ENCODE measurements at places on chromosomes 5 and 9.

DNA sequence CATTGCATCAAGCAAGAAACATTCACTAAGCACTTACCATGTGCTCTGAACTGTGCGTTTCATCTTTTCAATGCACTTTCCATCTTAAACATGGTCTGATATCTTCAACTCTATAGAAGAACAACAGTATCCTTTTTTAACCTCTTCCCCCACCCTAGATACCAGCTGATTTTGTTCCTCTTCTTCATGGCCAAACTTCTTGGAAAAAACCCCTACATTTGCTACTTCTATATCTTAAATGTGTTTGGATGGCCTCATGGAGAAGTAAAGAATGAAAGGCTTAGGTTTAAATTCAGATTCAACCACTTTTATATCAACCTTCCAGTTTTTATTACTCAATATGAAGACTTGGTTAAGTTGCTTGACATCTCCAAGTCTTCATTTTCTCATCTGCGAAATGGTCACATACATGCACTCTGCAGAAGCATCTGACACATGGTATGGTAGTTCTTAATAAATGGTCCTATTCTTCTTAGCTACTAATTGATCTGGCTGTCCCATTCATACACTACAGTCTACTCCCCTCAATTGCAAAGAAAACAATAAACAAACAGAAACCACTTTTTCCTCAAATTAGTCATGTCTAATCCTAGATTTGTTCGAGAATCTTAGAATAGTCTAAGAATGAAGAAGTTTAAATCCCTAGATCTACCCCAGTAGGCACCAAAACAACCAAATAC lies 59.4 kb downstream of the FYB1 start:
- no peak for DNase-seq

GRCh38 chr5:25516141-25516540 lies 871.4 kb upstream of the CDH10 start:
- no peak for DNase-seq

- DNase-seq: no peak
Measured at GRCh38 chr9:4855841-4856240, 63.1 kb downstream of the RCL1 start.

GRCh38 chr5:107578051-107578635 lies 92.6 kb downstream of the EFNA5 start:
- no peak for DNase-seq

DNA sequence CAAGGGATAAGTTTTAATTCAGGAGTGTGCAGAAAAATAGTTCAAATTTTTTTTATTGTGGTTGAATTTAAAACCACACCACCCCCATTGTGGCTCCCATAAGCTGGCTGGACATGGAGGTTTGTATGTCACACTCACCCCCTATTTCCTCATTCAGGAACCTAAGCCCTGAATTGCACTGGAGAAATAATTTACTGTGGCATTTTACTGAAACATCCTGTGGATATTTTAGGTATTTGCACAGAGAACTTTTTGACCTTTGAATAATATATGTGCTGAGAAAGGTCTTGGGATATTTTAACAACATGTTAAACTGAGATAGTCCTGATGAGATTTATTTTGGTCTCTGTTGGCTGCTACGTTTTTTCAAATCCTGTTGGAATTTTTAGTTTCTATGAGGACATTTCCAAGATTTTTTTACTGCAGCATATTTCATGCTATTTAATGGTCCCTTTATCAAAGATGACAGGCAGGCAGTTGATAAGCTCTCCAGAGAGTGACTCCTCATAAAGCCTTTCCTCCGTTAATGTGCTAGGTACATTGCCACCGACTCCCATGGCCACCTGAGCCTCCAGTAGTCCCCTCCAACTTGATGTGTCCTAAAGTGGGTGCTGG lies 51.2 kb upstream of the PALM2AKAP2 start:
- no peak for DNase-seq

GRCh38 chr9:90974016-90974415 lies 172.4 kb downstream of the SYK start:
- DNase-seq: no peak

DNA sequence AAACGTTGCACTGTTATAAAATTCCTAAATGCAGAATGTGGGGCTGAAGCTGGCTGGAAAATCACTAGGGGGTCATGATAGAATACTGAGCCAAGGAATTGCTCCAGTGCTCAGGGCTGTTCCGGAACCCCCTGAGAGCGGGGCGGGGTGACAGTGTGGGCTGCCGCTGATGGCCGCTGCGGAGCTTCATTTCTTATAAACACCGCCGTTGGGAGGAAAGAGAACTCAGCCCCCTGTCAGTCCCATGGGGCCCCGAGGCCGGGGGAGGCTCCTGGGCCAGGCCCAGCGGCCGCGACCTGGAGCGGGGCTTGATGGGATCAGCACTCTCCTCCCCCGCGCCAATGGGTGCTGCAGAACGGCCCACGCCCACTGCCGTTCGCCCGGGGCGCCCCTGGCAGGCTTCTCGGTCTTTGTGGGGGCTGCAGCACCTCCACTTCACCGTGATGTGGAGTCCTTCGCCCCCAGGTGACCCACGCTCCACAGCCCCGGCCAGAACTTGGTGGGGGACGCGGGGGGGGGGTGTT lies 5.2 kb upstream of the IRF1 start:
- DNase-seq: peak; percentile 91

GRCh38 chr9:79573412-79573923 lies 1.7 kb downstream of the TLE4 start:
- DNase-seq: no peak

GRCh38 chr5:121987052-121987684 lies 25.4 kb downstream of the SRFBP1 start:
- no peak for DNase-seq

GRCh38 chr9:80811003-80811402 lies 878.3 kb downstream of the TLE1 start:
- DNase-seq: no peak

DNA sequence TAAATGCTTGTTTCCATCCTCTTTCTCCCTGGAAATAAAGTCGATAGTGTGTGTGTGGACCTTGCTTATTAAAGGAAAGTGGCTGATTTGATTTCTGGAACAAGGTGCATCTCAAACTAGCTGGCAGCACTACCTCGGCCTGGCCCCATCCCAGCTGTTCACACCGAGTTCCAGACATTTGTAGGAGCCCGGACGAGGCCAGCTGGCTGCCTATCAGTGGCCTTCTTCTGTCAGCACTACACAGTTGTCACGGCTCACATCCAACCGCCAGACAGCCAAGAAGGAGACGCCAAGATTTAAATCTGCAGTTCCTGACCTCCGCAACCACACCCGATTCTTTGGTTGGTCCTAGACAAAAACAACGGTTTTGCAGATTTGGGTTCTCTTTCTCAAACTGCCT lies 63.6 kb downstream of the PALM2AKAP2 start:
- DNase-seq: no peak

GRCh38 chr9:3887221-3887653 lies 361.4 kb upstream of the RFX3 start:
- no peak for DNase-seq

DNA sequence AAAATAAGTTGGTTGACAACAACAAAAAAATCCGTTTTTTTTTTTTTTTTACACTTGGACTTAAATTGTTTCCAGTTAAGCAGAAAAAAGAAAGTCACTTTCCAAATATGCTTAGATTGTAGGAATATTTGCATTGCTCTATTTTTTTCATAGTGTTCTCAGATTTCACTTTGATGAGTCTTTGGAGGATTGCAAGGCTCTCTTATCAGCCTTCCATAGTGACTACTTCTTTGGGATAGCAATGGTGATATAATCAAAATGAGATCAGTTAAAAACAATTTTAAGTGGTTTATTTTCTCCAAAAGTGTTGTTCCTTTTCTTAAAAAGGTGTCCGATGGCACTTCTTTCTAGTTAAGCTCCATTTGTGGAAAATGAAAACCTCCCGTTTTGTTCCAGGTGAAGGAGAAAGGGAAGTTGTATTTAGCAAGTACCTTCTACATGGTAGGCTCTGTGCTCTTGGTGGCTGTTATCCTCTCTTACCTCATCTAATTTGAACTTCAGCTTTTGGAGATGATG lies 3.9 kb downstream of the RASGRF2 start:
- DNase-seq: no peak

- DNase-seq: no peak
Measured at GRCh38 chr5:31962351-31962751, 211.8 kb downstream of the GOLPH3 start.

- no peak for DNase-seq
Measured at GRCh38 chr9:134061019-134061687, 6.7 kb downstream of the BRD3 start.

DNA sequence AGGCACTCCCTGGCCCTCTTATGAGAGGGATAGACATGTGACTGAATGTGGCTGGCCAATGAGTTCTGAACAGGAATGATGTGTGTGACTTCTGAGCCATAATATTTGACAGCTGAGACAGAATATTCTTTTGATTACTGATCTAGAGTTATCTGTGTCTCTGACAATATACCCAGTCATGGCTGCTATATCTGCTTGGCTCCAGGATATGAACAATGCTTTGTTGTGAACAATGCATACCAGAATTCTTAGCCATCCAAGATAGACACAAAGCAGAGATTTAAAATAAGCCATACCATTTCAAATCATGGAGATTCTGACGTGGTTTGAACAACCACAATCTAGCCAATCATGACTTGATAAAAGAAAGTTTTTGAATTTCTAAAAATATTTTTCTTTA lies 840.3 kb upstream of the SEMA6A start:
- DNase-seq: no peak

GRCh38 chr9:18477121-18477660 lies 3.2 kb downstream of the ADAMTSL1 start:
- no peak for DNase-seq

GRCh38 chr5:116939641-116940040 lies 365.0 kb upstream of the SEMA6A start:
- no peak for DNase-seq

- DNase-seq: no peak
Measured at GRCh38 chr5:128516978-128517377, 21.1 kb downstream of the FBN2 start.

GRCh38 chr5:124920909-124921666 lies 174.6 kb upstream of the ZNF608 start:
- DNase-seq: no peak

GRCh38 chr5:126640866-126641265 lies 40.1 kb downstream of the PHAX start:
- no peak for DNase-seq

- DNase-seq: no peak
Measured at GRCh38 chr5:135010502-135011354, 23.3 kb downstream of the PITX1 start.

DNA sequence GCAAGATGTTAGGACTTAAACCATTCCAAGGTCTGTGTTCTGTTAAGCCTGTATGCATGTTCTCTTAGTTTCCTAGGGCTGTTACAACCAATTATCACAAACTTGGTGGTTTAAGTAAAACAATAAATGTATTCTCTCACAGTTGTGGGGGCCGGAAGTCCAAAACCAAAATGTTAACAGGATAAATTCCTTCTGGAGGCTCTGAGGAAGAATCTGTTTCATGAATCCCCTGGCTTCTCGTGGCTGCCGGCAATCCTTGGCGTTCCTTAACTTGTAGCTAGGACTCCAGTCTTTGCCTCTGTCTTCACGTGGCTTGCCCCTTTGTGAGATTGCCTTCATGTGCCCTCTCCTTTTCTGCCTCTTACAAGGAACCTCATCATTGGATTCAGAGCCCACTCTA lies 30.4 kb downstream of the FEM1C start:
- no peak for DNase-seq

DNA sequence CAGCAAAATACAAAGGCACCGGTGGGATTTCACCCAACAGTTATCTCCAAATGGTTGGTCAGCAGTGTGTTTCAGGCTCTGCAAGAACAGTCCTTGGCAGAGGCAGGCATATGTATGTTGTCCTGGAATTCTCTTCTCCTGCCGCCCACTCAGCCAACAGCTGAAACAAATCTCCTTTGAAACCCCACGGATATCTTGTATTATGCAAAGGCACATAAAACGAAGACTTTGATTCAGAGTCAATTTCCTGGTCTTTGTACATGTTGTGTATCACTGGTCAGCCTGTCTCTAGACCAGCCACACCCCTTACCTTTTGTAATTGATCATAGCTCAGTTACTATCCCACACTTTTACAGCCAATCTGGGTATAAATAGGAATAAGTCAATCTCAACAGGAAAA lies 29.2 kb downstream of the FREM1 start:
- DNase-seq: no peak

DNA sequence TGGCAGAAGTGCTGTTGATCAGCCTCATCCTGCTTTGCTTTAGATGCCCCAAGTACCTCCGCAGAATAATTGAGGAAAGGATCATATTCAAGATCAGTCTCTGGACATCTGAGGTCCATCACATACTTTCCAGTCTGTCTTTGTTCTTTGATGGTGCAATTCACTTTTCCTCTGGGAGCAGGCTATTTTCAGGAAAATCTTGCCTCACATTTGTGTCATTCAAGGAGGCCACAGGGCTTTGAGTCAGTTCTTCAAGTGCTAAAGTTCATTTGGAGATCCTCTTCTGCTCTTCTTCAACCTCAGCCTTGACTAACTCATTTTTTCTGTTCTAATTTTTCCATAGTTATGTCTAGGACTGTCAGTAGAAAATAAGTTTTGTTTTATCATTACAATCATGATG lies 18.6 kb downstream of the EQTN start:
- no peak for DNase-seq

DNA sequence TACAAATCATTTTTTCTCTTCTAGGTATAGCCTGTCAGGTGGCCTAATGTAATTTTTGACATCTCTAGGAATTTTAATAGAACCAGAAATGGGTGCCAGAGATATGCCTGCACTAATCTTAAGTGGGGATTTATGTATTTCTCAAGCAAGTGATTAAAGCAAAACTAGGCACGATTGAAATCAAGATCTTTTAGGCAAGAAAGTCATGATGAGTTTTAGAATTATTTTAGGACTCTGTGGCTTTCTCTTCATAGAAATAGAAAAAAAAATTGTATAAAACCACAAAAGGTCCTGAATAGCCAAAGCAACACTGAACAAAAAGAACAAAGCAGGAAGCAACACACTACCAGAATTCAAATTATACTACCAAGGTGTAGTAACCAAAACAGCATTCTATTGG lies 952 bp upstream of the AMACR start:
- DNase-seq: no peak

DNA sequence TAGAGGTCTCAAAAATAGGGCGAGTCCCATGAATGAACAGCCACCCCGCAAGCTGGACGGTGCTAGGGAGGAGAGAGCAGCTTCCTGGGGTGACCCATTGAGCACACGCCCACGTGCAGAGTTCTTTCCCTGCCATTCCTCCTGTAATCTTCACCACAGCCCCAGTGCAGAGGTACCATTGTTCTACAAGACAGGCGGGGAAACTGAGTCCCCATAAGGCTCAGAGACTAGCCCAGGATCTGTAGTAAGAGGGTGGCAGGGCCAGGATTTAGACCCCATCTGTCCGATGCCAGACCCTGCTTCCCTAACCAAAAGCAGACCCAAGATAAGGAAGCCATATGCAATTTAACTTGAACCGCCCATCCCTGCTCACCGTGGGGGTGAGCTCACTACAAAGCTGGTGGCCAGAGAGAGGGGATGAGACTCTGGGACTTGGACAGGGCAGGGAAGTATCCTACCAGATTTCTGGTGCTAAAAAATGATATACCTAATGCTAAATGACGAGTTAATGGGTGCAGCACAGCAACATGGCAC lies 36.7 kb upstream of the ORM1 start:
- DNase-seq: peak; percentile 8

DNA sequence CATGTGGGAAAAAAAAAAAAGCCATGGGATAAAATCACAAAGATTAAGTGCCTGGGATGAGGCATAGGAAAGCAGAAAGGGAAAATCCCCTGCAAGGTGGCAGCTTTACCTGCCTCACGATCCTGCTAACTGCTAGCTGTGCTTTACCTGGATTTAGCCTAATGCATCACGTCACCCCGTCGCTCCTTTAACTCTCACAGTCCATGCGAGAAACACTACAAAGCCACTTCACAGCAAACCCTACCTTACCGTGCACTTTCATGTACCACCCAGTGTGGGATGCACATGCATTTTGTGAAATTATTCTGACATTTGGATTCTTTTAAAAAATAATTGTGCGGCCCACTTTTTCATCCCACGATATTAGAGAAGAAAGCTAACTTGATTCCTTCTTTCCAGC lies 31.0 kb downstream of the ATPSCKMT start:
- no peak for DNase-seq

Data from ovary (tissue), 10 donors.